Hepatocyte (in vitro differentiated cells): ENCODE measurements at places on chromosomes 6 and 20.

GRCh38 chr20:47362361-47363219 is 6.1 kb upstream of the ZMYND8 start:
- no peak overlapping the region for H3K4me3 ChIP-seq
- peaks cover 38% of the 10 kb centered on the region for H3K4me1 ChIP-seq
- peak overlapping the region; percentile 14 for H3K27ac ChIP-seq
- no peaks in the 10 kb centered on the region for H3K27me3 ChIP-seq
- no peak for DNase-seq

DNA sequence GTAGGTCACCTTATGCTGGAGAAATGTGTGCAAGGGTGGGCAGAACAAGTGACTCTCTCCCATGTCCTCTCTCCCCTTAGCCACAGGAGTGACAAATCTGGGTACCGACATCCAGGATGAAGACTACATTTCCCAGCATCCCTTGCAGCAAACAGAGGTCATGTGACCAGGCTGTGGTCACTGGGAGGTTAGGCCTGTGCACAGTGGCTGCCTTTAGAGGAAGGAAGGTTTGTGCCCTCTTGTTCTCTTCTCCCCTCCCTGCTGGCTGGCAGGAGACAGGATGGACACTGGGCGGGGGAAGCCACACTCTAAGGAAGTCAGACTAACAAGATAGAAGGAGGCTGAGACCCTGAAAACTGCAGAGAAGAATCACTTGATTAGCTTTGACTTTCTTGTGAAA is 360.2 kb downstream of the PREX1 start:
- DNase-seq, result no peak
- H3K4me3 ChIP-seq, result no peak overlapping the region
- peaks cover 10% of the 10 kb centered on the region for H3K27me3 ChIP-seq

DNA sequence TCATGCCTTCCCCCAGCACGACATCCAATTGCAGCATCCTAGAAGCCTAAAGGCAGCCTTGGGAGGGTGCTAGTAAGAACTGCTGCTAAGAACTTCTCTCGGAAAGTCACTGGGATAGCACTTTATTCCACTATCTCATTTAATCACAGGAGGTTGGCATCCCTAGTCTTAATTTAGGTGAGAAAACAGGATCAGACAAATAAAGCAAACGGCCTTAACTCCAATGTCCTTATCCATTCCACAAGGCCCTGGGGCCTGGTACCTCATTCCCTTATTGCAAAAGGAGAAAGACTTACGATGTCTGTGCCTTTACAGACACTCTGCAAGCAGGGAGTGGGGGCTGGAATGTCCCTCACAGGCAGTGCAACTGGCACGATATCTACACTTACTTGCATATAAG is 60.7 kb downstream of the BFSP1 start:
- no peaks in the 10 kb centered on the region for H3K4me1 ChIP-seq
- H3K4me3 ChIP-seq, result no peak overlapping the region
- no peak for DNase-seq

- peaks cover 3% of the 10 kb centered on the region for H3K27me3 ChIP-seq
- no peak for DNase-seq
- no peak overlapping the region for H3K4me3 ChIP-seq
Observed at GRCh38 chr6:168666699-168667427, 225.9 kb downstream of the SMOC2 start.

DNA sequence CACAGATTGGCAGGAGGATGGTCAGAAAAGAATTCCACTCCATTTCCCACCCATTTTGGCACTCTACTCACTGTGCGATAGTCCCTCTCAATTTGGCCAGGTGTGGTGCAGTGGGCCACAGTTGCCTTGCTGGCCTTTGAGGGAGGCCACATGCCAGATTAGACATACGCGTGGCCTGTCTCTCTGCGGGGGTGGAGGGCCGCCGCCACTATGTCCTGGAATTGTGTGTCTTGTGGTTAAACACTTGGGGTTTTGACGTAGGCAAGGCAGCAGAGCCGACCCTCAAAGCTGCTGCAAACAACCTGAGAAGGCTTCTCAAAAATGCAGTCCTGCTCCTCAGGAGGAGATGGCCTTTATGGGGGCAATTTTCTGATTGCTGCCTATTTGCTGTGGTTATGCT is 4.9 kb upstream of the DAAM2 start:
- H3K27me3 ChIP-seq, result no peaks in the 10 kb centered on the region
- no peak overlapping the region for H3K27ac ChIP-seq
- DNase-seq, result no peak
- peaks cover 7% of the 10 kb centered on the region for H3K4me1 ChIP-seq
- H3K36me3 ChIP-seq, result no peaks in the 10 kb centered on the region
- H3K4me3 ChIP-seq, result no peak overlapping the region

DNA sequence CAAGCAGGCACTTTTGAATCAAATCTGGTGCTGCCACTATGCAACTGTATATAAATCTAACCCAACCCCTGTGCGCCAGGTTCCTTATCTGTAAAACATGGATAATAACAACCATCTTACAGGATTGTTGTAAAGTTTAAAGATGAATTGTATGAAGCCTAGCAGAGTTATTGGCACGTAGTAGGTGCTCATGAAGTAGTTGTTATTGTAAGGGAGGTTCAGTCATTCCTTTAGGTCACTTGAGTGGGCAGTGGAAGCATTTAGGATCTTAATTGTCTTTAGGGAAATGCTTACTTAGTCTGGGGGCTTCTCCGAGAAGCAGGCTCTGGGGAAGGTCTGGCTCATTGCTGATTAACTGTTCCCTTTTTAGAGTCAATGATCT is 29.8 kb upstream of the PKIG start:
- no peaks in the 10 kb centered on the region for H3K27me3 ChIP-seq
- H3K4me3 ChIP-seq, result no peak overlapping the region
- peak overlapping the region; percentile 81 for H3K27ac ChIP-seq
- H3K4me1 ChIP-seq, result peaks cover 50% of the 10 kb centered on the region

GRCh38 chr20:23133560-23133998 is 47.5 kb upstream of the CD93 start:
- H3K4me3 ChIP-seq, result no peak overlapping the region
- H3K27me3 ChIP-seq, result no peaks in the 10 kb centered on the region
- H3K27ac ChIP-seq, result no peak overlapping the region
- H3K36me3 ChIP-seq, result no peaks in the 10 kb centered on the region
- peaks cover 12% of the 10 kb centered on the region for H3K4me1 ChIP-seq

DNA sequence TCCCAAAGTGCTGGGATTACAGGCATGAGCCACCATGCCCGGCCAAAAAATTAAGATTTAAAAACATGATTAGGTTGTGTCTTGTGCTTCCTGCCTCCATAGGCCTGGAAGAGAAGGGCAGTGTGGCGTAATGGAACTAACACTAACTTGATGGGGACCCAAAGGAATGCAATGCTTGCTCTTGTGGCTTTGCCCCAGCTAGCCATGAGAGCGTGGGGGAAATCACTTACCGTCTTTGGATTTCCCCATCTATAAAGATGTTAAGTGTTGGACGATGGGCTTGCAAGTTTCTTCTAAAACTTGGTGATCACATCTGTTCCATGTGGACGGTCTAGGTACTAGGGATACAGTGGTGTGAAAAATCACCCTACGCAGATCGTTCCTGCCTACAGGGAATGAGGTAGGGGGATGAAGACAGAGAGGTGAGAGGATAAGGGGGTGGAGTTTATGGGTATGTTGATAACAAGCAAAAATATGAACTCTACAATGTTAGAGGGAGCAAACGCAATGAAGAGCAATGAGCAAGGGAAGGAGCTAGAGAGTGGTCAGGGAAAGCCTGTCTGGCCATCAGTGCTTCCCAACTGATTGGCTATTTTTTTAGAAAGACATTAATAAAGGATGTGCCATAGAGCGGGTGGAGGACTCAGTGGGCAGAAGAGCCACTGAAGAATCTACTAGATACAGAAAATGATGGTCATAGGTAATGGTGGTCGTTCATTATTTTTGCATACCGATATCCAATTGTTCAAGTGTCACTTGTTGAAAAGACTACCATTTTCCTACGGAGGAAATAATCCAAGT is 165.2 kb downstream of the BCAS1 start:
- DNase-seq, result no peak
- H3K4me1 ChIP-seq, result peaks cover 5% of the 10 kb centered on the region
- H3K27me3 ChIP-seq, result no peaks in the 10 kb centered on the region
- H3K4me3 ChIP-seq, result no peak overlapping the region
- H3K27ac ChIP-seq, result no peak overlapping the region

GRCh38 chr6:225121-225721 is 67.1 kb upstream of the DUSP22 start:
- no peak overlapping the region for H3K27ac ChIP-seq
- no peaks in the 10 kb centered on the region for H3K36me3 ChIP-seq
- H3K4me1 ChIP-seq, result no peaks in the 10 kb centered on the region
- H3K27me3 ChIP-seq, result no peaks in the 10 kb centered on the region

- no peaks in the 10 kb centered on the region for H3K27me3 ChIP-seq
- H3K4me3 ChIP-seq, result peak within 1 kb of the TSS; percentile 84
- peaks cover 5% of the 10 kb centered on the region for H3K4me1 ChIP-seq
- H3K36me3 ChIP-seq, result no peaks in the 10 kb centered on the region
Observed at GRCh38 chr6:34791701-34792604, at the start of gene BLTP3A. BLTP3A (plus strand) TSS chr6:34792083; CDS start chr6:34792251, 168 bp downstream.

- no peaks in the 10 kb centered on the region for H3K27me3 ChIP-seq
- H3K36me3 ChIP-seq, result no peaks in the 10 kb centered on the region
- H3K4me1 ChIP-seq, result peaks cover 3% of the 10 kb centered on the region
- H3K27ac ChIP-seq, result no peak overlapping the region
- no peak overlapping the region for H3K4me3 ChIP-seq
Observed at GRCh38 chr6:74070091-74070490, 374.1 kb downstream of the CD109 start.

GRCh38 chr6:6516666-6517458 is 71.7 kb upstream of the LY86 start:
- DNase-seq, result no peak
- H3K4me3 ChIP-seq, result no peak overlapping the region
- H3K27me3 ChIP-seq, result peaks cover 6% of the 10 kb centered on the region
- H3K4me1 ChIP-seq, result no peaks in the 10 kb centered on the region

DNA sequence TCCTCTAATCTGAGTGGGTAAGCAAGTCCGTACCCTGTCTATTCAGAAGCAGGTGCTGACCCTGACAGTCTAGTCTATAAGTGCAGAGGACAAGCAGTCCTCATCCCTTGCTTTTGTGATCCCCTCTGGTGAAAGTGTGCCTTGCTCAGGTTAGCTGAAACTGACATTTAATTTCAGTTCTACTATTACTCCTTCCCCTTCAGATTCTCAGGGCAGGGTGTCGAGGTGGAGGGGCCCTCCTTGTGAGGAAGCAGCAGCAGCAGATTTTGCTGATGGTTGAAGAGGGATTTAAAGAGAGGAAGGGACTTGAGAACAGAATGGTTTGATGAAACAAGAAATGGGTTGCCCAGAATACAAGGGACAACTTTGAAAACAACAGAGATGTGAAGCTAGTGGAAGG is 309.3 kb downstream of the CLIC5 start:
- H3K27ac ChIP-seq, result no peak overlapping the region
- no peaks in the 10 kb centered on the region for H3K4me1 ChIP-seq
- no peaks in the 10 kb centered on the region for H3K27me3 ChIP-seq
- no peak overlapping the region for H3K4me3 ChIP-seq
- no peaks in the 10 kb centered on the region for H3K36me3 ChIP-seq
- no peak for DNase-seq

DNA sequence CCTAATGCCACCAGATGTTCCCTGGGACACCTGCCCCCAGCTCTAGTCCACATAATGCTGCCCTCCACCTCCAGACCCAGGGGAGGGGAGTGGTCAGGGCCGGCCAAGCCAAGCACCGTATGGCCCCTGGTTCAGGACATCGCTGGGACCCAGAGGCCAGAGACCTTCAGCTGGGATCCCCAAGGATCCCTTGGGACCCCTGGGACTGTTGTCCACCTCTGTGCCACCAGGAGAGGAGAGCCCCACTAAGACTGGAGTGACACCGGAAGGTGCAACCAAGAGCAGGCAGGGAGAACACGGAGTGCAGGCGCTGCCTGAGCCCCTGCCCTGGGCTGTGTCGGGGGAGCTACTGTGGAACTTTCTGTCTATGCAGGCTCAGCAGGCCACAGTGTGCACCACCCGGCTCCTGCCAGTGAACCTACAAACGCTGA is 43.6 kb downstream of the CTCFL start:
- DNase-seq, result no peak
- H3K27me3 ChIP-seq, result no peaks in the 10 kb centered on the region
- no peak overlapping the region for H3K27ac ChIP-seq
- H3K4me1 ChIP-seq, result no peaks in the 10 kb centered on the region
